Stimulated activated CD8-positive, alpha-beta memory T cell treated with anti-CD3 and anti-CD28 coated beads, Interleukin-4, amount 100 ng/mL, for 48 hours (primary cell): ENCODE measurements at places on chromosomes 3 and 15.

- DNase-seq = no peak
These were observed 21.4 kb upstream of the PLSCR5 start for GRCh38 chr3:146626403-146627122.

DNA sequence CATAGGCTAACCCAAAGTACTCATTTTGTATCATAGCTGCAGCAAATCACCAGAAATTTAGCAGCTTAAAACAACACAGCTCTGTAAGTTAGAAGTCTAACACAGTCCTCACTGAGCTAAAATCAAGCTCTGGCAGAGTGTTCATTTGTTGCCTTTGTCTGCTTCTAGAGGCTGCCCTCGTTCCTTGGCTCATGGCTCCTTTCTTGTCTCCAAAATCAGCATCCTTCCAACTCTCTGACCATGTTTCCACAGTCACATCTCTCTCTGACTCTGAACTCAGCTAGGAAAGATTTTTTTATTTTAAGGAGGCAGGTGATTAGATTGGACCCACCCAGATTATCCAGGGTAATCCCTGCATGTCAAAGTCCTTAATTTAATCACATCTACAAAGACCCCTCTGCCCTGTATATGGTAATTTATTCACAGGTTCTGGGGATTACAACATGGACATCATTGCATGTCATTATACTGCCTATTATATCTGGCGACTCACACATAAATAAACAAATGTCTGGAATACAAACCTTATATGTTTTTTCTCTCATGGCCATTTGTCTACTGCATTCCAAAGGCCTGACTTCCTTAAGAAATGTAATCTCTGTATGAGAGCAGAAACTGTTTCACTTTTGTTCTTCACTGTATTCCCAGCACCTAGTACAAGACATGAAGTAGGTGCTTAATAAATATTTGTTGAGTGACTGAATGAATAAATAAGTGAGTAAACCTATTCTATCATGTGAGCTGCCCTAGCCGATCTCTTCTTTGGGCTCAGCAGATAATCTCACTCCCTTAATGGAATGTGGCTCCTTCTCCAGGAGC lies 15.1 kb upstream of the UACA start:
- DNase-seq = no peak

- no peak for DNase-seq
These were observed 53.0 kb upstream of the CA12 start for GRCh38 chr15:63434576-63435186.

DNA sequence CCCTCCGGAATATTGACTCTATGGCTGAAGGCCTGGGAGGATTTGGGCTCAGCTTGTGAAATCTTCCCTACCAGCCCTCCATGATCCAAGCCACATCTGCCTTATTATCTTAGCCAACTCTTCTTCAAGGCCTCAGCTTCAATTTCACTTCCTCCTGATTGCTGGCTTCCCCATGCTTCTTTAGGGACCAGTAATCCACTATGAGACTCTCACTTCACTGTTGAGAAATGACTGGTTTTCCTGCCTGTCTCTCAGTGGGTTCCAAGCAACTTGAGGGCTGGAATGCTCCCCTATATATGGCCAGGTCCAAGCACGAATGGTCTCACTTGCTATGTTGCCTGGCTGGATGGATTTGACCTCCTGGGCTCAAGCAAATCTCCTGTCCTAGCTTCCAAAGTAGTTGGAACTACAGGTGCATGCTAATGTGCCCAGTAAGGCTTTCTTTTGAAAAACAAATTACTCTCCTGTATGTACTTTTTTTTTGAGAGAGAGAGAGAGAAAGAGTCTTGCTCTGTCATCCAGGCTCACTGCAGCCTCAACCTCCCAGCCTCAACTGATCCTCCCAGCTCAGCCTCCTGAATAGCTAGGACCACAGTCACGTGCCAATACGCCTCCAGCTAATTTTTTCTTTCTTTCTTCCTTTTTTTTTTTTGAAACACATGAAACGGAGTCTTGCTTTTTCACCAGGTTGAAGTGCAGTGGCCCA lies 7.9 kb upstream of the PIK3CB start:
- no peak for DNase-seq

- DNase-seq = peak; percentile 25
These were observed 188.4 kb downstream of the ABHD5 start for GRCh38 chr3:43879166-43879565.

DNA sequence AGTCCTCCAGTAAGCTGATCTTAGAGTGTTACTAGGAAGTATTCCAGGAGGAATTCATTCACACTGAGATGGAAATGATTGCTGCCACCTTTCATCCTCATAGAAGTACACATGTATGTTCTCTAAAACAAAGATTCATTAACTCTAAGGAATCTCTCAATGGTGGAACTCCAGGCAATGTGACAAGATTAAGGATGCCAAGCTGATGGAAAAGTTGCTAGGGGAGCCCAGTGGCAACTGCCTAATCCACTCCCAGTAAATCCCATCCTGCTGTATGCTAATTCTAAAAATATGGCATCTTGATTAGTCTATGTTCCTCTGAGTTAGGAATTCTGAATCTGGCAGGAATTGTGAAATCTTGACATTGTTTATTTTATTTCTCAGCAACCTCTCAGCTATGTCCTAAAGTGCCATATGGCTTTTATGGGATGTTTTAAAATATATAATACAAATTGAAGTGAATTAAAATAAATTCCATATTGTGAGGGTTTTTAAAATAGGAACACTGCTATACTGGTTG lies 210.0 kb upstream of the TRIM42 start:
- no peak for DNase-seq

DNA sequence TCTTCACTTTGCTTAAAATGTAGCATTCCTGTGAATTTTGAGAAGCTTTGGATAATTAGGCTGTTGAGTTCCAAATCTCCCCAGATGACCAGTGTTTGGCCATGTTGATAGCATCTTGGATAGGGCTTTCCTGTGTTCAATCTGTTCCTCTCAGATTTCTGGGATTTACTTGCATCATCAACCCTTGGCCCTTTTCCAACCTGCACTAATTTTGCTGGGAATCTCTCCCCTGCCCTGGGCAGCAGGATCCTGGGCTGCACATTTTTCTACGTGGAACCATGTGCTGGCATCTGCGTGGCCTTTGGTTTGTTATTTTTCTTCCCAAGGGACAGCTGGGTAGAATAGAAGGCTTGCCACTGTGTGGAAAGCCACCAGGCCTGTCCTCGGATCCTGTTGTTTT lies 75.4 kb upstream of the PLXNA1 start:
- DNase-seq = no peak

GRCh38 chr15:31887246-31887645 lies 143.1 kb upstream of the CHRNA7 start:
- no peak for DNase-seq

DNA sequence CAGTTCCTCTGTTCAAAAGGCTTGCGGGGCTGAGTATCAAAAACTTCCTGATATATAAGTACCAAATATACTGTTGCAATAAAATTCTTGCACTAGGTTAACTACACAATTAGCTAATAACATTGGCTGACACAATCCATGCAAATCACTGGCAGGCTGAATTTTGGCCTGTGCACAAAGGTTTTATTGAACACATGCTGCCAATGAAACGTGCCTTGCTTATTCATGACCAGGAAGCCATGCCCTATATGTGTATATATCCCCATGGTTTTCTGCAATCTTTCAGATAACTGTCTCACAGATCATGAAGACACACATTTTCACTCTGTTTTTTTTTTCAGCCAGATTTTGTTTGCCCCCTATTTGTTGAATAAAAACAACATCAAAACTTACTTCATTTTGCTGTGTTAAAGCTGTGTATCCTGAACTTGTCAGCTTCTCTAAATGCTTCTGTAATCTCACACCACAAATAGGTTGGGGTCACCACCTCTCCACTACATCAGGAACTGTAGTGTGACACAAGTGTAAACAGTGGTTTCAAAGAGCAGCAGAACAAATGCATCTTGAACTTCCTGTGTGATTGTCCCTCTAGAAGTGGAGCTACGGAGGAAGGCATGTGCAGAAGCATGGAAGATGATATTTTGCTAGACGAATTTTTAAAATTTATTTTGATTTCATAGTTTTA lies 920.7 kb upstream of the NR2F2 start:
- no peak for DNase-seq

DNA sequence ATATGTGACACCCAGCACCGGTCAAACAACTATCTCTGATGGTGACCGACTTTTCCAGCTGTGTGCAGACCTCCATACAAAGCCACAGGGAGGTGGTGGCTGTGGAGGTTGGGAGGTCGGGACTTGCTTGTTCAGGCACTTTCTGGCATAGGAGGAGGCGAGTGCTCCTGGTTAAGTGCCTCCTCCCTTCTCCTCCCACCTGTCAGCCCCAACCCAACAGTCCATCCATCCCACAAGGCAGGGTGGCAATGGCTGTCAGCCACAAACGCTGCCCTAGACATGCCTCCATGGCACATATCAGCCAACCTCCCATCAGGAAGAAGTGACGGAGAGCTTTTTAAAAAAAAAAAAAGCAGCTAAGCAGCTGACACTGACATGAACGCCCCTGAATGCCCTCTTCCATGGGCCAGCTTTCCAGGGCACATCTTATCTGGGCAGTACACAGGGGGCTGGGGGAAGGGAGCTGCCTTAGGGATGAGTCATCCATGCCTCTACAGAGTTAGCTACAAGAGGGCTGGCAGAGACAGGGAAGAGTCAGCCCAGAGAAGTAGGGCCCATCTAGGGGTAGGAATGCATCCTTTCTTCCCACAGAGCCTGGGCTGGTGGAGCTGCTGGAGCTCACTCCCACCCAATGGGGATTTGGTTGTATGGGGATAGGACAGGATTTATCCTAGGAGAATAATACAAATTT lies 41.2 kb downstream of the CCDC12 start:
- no peak for DNase-seq

GRCh38 chr3:96538186-96538585 lies 276.2 kb upstream of the EPHA6 start:
- DNase-seq = no peak

GRCh38 chr15:87556886-87557285 lies 699.7 kb downstream of the NTRK3 start:
- no peak for DNase-seq

- DNase-seq = no peak
These were observed 195.8 kb downstream of the PLCH1 start for GRCh38 chr3:155549087-155549486.

GRCh38 chr3:188431040-188431439 lies 277.1 kb downstream of the LPP start:
- DNase-seq = no peak

- no peak for DNase-seq
These were observed 23.3 kb upstream of the PSMD6 start for GRCh38 chr3:64046592-64046991.

DNA sequence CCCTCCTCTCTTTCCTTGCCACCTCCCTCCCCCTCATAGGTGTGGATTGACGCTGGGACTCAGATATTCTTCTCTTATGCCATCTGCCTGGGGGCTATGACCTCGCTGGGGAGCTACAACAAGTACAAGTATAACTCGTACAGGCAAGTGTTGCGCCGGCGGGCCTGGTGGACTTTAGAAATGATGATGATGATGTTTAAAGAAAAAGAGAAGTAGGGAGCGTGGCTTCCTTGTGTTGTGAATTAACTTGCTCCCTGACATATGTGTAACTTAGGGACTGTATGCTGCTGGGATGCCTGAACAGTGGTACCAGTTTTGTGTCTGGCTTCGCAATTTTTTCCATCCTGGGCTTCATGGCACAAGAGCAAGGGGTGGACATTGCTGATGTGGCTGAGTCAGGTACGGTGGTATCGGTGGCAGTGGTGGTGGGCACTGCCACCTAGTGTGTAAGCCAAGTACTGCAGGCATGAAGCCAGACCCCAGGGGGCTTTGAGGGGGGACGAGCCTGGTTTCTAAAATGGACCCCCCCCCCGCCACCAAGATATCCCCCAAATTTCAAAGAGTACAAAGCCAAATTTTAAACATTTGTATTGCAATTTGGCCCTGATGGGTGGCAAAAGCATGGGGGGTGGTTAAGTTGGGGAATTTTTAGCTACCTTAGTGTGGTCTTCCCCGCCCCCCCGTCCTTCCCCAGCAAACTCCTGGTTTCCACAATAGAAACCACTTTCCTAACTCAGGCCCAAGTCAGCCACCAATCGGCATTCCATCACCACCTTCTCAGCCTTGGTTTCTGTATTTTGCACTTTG lies 65.6 kb downstream of the SLC6A6 start:
- DNase-seq = peak; percentile 63

DNA sequence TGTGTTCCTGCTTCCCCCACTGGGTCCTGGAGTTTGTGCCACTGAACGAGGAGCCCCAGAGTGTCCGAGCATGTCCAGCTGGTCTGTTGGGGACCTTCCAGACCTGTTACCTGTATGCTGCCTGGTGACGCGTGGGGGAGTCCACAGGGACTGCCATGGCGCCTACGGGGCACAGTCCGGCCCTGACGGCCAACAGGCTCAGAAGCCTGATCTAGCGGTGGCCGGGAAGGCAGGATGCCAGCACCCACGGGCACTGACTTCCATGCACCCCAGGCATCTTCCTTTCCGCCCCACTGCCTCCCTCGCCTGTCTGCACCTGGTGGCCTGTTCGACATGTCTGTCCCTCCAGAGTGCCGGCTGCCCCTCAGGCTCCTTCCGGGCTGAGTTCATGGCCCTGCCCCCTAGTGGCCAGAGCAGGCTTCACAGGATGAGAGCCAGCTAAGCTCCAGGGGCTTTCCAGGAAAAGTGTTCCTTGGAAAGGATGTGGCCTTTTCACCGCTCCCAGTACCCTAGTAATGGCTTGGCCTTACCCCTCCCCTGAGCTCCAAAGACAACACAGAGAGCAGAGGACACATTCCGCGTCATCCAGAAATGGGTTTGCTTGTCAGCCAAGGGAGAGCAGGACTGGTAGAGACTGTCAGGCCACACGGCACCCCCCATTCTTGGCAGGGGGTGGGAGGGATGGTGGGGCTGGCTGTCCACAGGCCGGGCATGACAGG lies 35.7 kb downstream of the NGRN start:
- DNase-seq = peak; percentile 82

DNA sequence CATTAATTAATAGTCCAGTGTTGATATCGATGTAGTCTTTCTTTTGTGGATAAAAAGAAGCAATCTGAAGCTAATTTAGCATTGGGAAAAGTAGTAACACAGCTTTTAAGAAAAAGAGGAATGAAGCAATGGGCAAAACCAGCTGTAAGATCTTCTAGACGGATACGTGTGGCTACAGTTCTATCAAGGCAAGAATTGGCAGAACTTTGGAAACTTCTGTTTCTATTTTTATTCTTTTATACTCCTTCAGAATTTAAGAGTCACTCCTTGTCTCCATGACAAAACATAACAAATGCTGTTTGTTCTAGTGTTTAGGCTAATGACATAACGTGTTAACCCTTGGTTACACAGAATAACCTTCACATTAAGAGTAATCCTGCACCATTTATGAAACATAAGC lies 289.2 kb downstream of the ROBO2 start:
- no peak for DNase-seq

DNA sequence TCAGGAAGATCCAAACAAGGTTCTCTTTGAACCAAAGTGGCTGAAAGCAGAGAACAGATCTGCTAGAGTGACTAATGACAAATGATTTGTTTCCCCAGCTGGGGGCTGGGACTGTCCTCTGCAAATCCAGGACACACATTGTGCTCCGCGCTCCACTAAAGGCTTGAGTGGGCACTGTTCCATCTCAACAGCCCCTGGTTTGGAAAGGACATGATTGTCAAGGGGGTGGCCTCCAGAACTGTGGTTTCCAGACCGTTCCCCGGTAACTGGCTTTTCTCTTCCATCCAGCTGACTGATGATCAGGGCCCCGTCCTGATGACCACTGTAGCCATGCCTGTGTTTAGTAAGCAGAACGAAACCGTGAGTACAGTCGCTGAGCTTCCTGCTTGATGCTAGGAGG lies 91.0 kb downstream of the LRTM1 start:
- no peak for DNase-seq

- no peak for DNase-seq
These were observed 220.2 kb upstream of the CD96 start for GRCh38 chr3:111321786-111322185.
